ENCODE measurements at places on chromosomes 16 and 17.

GRCh38 chr16:89549007-89549700 lies 11.3 kb upstream of the RPL13 start:
- DNase-seq, result no peak

- no peak for DNase-seq
Observed at GRCh38 chr17:37662353-37662752, 19.1 kb upstream of the DDX52 start.

DNA sequence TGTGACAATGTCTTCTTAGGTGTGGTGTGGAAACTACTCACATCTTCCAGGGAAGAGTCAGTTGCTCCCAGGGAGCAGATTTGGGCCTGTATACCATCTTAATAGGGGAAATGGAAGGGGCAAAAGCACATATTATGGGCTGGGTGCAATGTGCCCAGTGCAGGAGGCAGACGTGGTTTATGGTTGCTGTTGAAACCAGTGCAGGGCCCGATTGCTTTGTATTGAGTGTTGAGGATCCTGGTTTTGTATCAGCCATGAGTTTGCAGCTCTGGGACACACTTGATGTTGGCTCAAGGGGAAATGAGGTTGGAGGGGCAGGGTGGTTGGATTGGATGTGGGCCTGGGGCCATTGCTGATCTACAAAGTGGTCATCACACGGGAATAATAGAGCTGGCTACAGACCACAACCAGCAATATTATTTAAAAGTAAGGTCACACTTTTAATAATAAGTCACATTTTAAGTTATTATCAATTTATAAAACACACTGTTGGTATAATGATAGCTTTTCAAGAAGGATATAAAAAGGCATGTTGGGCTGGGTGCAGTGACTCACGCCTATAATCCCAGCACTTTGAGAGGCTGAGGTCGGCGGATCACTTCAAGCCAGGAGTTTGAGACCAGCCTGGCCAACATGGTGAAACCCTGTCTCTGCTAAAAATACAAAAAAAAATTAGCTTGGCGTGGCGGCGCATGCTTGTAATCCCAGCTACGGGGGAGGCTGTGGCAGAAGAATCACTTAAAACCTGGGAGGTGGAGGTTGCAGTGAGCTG lies 302.4 kb downstream of the SEC14L1 start:
- DNase-seq, result no peak

DNA sequence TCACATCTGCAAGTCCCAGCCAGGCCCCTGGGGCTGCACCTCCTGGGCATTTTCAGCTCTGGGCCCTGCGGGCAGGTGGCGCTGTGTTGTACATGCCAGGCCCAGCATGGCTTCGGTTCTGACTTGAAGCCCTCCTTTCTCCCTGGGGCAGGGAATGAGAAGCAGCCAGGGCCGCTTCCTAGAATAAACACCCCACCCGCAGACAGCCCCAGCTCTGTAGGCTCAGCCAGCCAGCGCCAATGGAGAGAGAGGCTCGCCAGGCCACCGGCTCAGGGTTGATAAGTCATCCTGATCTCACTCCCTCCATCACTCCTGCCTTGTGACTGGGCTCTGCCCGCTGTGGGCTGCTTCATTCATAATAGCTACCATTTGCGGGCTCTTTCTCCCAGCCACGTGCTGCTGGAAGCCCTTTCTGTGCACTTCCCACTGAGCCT lies 6.0 kb upstream of the GLIS2 start:
- peak; percentile 29 for DNase-seq

GRCh38 chr17:78763561-78763960 lies 18.5 kb downstream of the CYTH1 start:
- no peak for DNase-seq

GRCh38 chr17:66185862-66186261 lies 6.1 kb downstream of the CEP112 start:
- no peak for DNase-seq

GRCh38 chr17:67602974-67603373 lies 114.8 kb upstream of the NOL11 start:
- peak; percentile 12 for DNase-seq

DNA sequence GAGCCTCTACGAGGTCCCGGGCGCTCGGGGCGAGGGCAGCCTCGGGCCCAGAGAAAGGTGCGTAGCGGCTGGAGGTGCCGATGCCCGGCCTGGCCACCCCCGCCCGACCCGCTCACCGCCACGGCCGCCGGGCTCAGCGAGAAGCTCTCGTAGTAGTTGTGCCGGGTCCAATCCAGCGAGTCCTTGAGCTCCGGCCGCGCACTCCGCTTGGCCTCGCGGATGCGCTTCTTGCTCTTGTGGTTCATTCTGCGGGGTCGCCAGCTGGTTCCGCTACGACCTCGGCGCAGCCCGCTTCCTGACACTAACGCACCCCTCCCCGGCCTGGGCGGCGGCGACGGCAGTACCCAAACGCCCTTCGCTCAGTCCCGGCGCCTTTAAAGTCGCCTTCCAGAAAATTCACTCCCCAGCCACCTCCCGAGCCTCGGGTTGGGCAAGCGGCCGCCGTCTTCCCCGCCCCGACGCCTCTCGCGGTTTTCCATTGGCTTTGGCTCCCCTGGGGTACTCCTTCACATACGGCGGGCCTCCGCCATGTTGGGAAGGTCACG lies at the start of gene JMJD6:
TSS of gene JMJD6 (minus strand) at position 376 of the 545 bp plus-strand sequence. CDS start at position 245, 131 bp downstream.
- DNase-seq, result peak; percentile 87

DNA sequence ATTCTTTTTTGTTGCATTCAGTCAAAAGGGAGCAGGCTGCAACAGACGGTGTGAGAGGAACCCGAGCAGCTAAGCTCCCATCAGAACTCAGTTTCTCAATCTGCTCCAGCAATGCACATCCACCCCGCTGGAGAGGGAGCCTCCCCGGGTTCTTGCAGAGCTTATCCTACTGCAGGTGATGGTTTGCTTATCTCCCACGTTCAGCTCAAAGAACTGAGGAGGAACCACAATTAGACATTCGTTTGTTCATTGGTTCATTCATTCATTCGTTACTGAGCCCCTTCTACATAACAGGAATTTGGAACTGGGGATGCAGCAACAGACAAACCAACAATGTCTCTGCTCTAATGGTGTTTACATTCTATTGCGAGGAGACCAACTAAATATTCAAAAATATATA lies 22.2 kb upstream of the ALOX15 start:
- DNase-seq, result no peak

GRCh38 chr16:31292704-31293103 lies 32.9 kb downstream of the ITGAM start:
- DNase-seq, result no peak

- no peak for DNase-seq
Observed at GRCh38 chr16:78961464-78961863, 639.1 kb downstream of the MAF start.

DNA sequence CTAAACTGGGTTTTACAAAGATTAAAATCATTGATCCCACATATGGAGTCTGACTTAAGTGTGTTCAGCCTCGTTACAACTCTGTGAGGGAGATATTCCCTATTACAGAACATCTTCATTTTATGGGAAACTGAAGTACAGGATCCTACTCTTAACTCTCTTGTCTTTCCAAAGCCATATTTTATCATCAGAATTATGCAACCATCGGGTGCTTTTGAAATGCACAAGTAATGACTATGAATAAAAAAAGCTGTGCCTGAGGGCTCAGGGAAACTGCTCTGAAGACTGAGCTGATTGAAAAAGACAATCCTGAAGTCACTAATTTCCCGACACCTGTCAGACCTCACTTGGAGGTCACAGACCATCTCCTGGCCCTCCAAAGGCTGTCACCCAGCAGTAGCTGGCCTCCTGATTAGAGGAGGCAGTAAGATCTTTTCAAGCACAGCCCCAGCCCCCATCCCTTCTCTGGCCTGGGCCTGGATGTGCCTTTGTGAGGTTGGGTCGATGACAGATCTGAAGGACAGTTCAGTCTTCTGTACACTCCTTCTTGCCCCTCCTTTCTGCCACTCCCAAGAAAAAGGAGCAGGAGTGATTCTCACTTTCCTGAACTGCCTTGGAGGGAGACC lies 5.6 kb downstream of the AKAP1 start:
- DNase-seq, result no peak

GRCh38 chr17:58399974-58400373 lies 17.4 kb downstream of the RNF43 start:
- no peak for DNase-seq

Measured in stimulated activated CD8-positive, alpha-beta memory T cell treated with anti-CD3 and anti-CD28 coated beads, Interleukin-12 subunit alpha, Interleukin-12 subunit beta, amount 100 ng/mL, for 1 hour (primary cell).